ENCODE measurements at places on chromosomes 16 and 17.

- no peak for DNase-seq
These were observed 255.7 kb downstream of the RBFOX3 start for GRCh38 chr17:79355165-79355564.

DNA sequence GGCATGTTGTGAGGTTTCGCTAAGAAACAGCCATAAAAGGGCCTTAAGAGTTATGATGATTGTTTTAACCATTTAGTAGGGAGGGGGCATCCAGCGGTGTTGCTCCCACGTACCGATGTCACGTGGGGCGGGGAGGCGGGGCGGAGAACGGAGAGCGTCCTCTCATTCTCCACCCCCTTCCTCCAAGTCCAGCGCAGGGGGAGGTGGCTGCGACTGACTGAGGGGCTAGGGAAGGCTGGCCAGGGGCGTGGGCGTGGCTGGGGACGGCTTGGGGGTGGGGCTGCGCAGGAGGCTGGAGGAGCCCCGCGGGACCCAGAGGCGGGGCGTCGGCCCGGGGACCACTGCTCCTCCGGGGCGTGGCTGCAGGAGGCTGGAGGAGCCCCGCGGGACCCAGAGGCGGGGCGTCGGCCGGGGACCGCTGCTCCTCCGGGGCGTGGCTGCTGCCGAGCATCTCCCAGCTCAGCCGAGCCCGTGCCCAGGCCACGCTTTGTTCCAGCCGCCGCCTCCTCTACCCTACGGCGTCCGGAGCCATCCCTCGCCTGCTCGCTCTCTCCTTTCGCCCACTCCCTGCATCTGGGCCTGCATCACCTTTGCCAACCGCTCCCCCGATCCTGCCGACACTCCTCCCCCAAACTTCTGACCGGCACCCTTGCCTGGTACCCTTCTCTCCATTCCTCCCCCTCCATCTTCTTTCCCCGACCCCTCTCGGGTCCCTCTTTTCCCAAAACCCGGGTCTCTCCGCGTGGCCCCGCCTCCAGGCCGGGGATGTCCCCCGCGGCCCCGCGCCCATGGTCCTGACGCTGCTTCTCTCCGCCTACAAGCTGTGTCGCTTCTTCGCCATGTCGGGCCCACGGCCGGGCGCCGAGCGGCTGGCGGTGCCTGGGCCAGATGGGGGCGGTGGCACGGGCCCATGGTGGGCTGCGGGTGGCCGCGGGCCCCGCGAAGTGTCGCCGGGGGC lies at the start of gene SARM1:
TSS of gene SARM1 (plus strand) at position 450 of the 958 bp plus-strand sequence. CDS start at position 789, 339 bp downstream.
- peak; percentile 67 for DNase-seq

DNA sequence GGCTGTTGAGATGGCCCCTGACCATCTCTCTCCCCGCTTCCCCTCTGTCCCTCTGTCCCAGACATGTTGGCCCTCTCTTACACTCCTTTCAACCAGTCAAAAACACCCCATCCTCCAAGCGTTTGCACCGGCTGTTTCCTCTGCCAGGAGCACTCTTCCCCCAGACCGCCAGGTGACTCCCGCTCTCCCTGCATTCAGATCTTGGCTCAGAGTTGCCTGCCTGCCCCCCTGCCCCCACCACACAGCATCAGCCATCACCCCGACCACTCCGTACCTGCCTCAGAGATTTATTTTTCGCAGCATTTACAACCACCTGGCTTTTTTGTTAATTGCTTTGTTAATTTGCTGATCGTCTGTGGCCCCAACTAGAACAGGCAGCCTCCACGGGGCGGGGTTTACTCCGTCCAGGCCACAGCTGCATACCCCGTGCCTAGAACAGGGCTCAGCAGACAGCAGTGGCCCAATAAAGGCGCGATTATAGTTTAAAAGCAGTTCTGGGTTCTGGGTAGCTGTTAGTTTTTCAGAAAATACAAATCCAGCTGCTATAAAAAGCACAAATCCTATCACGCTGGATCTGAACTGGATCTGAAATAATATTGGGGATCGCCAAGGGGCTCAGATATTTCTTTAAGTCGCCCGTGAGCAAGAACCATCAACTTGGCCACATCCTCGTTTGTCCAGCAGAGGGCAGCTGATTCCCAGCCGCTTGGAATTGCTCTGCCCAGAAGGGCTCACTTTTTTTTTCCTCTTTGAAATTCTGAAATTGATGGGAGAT lies 173.6 kb downstream of the IRF8 start:
- DNase-seq = no peak

GRCh38 chr16:75660726-75661302 lies 13.2 kb downstream of the TERF2IP start:
- DNase-seq = no peak

DNA sequence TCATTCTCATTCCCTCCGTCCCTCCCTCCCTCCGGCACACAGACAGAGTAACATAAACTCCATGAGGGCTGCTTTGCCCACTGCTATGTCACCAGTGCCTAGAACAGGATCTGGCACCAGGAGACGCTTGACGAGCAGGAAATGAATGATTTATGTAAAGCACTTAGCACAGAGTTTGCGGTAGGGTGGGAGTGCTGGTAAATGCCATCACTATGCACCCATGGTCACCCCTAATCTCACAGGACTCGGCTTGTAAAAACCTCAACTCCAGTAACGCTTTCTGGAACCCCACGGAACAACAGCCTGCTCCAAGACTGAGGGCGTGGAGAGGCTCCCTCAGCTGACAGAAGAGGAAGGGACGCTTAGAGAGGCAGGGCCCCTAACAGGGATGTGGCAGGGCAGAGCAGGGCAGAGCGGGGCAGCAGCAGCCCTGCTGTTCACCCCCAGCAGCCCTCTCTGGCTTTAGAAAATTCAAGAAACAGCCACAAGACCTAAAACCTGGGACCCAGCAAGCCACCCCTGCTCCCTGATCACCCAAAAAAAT lies 156.9 kb downstream of the C16orf78 start:
- DNase-seq = no peak

GRCh38 chr17:43874293-43874692 lies 27.3 kb downstream of the CD300LG start:
- DNase-seq = no peak

GRCh38 chr17:869567-870525 lies 87.7 kb downstream of the MRM3 start:
- DNase-seq = no peak

DNA sequence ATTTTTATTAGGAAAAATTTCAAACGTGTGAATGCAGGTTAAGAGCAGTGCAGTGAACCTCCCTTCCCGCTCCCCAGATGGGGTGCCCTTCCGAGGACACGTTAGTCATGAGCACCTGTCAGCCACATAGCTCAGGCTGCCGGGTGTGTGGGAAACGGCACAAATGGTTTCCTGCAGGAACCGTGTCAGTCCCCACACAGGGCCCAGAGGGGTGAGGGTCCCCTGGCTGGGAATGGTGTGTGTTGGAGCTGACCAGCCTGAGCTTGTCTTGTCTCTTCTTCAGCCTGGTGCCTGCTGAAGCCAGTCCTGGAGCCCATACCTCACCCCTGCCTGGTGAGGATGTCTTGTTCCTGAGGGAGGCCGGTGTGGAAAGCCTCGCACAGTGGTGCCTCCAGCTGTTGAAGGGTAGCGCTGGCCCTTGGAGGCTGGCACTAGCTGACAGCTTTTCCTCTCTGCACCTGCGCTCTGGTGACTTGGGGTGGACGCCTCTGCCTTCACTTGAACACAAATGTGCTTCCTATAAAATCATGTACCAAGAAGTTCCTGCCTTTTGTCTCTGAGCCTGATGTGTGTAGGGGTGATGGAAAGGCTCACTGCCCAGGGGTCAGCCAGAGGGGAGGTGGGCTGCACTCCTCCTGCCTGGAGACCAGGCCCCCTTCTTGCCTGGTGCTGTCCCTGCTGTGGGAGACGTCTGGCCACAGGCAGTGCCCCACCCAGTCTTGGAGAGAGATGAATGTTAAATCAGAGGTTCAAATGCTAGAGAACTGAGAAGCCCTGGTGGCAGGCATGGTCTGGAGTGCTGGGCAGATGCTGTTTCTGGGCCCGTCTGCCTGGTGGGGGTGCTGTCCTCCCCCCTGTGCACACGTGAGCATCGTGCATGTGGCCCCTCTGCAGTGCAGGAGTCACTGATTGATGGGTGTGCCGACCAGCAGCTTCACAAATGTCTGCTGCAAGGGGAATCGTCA lies 102.6 kb upstream of the ZNF750 start:
- DNase-seq = no peak

GRCh38 chr16:26731729-26732128 lies 335.0 kb upstream of the C16orf82 start:
- no peak for DNase-seq

GRCh38 chr17:79952901-79953300 lies 82.8 kb downstream of the TBC1D16 start:
- DNase-seq = no peak

- no peak for DNase-seq
These were observed 188.1 kb upstream of the ZNF469 start for GRCh38 chr16:88194397-88195268.

- DNase-seq = no peak
These were observed 22.9 kb downstream of the FAM20A start for GRCh38 chr17:68578236-68578635.

- DNase-seq = no peak
These were observed 10.0 kb downstream of the USP32 start for GRCh38 chr17:60381958-60382357.

Measured in activated CD8-positive, alpha-beta memory T cell treated with anti-CD3 and anti-CD28 coated beads for 1 hour (primary cell).